Stimulated activated naive CD8-positive, alpha-beta T cell treated with anti-CD3 and anti-CD28 coated beads, Interleukin-15, Interleukin-2, amounts not matched to agents 100 U/mL and 50 U/mL, for 24 hours (primary cell): ENCODE measurements at places on chromosomes 5 and 9.

DNA sequence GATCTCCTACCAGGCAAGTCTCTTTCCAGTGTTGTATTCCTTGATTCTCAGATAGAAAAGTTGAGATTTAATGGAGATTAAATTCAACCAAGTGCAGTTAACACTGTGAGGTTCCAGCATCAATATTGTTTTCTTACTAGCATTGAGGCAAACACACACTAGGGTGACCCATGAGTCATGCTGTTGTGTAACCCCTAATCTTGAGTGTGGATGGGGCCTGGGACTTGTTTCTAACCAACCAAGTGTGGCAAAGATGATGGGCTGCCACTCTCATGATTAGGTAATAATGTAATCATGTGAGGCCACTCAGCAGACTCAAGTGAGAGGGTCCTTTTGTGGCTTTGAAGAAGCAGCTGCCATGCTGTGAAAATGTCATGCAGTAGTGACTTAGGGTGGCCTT lies 394.2 kb downstream of the IRX2 start:
- no peak for DNase-seq

- DNase-seq = no peak
Observed at GRCh38 chr9:4986783-4987182, 1.7 kb downstream of the JAK2 start.

DNA sequence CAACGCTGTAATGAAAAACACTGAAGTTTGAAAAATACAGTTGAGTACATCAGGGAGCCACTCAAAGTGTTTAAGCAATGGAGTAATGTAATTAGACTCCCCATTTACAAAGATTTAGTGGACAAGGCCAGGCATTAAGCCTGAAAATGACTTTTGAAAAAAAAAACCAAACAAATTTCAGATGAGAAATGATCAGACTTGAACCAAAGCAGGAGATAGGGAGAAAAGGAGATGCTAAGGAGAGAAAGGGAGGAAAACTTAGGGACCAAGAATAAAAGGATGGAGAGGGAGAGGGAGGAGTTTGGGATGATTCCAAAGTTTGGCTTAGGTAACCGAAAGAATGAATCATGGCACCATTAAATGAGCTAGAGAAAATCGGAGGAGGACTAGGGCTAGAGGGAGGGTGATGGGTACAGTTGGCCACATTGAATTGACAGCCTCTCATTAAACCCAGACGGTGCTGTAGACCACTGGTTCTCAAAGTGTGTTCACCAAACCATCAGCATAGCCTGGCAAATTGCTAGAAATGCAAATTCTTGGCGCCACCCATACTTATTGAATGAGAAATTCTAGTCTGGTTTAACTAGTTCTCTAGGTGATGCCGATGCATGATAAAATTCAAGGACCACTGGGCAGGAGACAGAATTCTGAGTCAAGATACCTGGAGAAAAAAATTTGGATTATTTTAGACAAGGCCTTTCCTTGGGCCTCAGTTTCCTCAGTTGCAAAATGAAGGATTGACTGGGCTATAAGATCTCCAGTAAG lies 6.2 kb upstream of the CPEB4 start:
- DNase-seq = no peak

DNA sequence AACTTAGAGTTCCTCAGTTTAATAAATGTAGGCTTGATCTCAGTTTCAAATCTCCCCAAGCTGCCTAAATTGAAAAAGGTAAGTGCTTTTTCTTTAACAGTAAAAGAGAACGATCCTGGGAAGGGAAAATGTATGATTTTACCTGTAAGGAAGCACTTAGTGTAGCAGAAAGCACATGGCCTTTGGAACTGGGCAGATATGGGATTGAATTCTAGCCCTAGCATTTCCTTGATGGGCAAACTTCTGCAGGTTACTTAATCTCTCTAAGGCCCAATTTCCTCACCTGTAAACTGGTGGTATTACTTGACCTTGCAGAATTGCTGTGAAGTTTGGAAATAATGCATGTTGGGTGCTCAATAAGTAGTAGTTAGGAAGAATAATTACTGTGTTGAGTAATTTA lies 11.6 kb downstream of the ANP32B start:
- no peak for DNase-seq

DNA sequence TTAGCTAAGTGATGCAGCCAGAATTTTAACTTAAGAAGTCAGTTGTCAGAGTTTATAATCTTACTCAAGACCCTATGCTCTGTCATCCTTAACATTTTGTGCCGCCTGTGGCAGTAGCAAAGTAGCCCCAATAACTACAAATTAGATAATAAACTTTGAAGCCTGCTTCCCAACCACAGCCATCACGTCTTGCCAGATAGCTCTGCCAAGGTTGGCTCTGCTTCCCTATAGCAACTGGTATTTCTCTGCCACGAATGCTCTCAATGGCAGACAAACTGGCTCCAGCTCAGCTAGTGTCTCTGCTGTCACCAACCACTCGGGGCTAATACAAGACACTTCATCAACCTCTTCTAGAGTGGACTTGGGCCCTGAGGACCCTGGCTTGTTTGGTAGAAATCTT lies 576.1 kb downstream of the CDH12 start:
- no peak for DNase-seq

GRCh38 chr5:83172655-83173054 lies 95.3 kb downstream of the XRCC4 start:
- no peak for DNase-seq

DNA sequence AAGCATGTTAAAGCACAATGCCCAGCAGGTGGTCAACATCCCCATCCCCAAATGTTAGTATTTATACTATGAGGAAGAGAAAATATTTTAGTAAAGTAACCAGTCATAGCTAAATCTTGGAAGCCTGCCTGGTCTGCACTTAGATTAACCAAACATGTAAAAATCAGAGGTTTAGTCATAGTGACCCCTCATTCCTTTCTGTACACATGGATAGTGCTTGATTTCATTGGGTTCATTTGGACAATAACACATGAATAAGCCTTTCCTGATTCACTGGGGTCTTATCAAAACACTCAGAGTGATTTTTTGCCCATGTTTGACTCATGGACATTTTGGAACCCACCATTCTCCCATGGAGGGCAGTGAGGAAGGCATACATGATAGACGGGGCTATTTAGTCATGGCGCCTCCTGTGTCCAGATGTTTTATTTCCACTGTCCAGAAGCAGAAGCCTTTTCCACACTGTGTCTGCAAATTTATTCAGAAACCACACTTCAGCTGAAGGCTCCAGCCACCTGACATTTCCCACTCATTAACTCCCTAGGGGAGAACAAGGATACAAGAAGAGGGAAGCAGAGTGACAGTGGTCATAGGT lies 32.5 kb downstream of the OR1J1 start:
- no peak for DNase-seq

DNA sequence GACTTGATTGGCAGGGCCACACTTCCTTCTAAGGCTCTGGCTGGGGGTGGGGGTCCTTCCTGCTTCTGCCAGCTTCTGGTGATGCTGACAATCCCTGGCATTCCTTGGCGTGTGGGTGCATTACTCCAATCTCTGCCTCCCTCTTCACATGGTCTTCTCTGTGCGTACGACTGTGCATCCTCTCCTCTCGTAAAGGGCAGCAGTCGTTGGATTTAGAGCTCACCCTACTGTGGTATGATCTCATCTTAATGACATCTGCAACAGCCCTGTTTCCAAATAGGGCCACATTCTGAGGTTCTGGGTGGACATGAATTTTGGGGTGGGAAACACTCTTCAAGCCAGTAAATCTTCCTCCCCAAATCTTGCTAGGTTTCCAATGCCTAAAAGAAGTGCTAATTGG lies 36.8 kb downstream of the ROPN1L start:
- no peak for DNase-seq

DNA sequence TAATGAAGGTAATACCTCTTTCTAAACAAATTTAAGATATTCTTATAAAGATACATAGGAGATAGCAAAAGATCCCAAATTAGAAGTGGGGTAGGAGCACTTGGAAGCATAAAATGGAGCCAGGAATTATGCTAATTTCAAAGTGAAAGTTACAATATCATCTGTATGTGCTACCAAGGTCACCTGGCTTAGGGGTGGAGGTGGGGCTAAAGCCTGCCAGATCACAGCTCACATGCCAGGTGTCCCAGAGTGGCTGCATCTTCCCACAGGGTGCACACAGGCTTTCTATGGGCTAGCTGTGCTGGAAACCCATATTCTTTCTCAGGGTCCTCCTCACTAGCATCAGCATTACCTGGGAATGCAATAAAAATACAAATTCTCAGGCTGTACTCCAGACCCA lies 118.2 kb upstream of the TXNDC8 start:
- no peak for DNase-seq

GRCh38 chr5:5592541-5592940 lies 170.1 kb downstream of the ICE1 start:
- no peak for DNase-seq

- no peak for DNase-seq
Observed at GRCh38 chr9:108838017-108838416, 17.8 kb downstream of the ACTL7B start.

- DNase-seq = no peak
Observed at GRCh38 chr5:177194268-177194667, 60.7 kb downstream of the NSD1 start.

DNA sequence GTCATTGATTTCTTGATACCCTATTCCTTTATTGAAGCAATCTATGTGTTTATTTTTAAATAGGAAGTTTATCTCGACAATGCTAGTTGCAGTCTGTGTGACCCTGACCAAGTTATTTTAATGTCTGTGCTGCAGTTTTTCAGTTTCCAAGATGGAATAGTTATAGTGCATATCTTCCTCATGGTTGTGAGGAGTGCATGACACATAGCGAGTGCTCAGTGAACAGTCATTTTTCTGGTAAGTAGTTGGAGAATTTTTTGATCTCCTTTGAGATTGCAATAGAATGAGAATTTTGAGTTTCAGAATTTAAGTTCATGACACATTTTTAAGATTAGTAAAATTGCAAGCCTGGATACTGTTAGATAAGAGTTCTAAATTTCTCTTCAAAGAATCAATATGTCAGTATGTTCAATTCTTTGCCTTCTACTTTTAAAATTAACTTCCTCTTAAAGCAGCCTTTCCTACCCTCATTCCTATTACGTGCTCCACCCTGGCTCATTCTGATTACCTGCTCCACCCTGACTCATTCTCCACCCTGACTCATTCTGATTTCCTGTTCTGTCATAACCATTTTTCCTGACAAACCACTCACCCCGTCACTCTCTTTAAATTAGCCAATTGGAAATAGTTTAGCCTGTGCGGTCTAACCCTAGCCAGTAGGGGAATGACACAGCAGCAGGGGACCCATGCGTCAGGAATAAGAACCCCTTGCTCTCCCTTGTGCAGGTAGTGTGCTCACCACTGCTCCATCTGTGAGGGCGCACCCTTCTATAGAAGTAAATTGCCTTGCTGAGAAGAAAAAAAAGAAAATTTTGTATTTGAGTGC lies 30.7 kb downstream of the SPIN1 start:
- DNase-seq = peak; percentile 13

DNA sequence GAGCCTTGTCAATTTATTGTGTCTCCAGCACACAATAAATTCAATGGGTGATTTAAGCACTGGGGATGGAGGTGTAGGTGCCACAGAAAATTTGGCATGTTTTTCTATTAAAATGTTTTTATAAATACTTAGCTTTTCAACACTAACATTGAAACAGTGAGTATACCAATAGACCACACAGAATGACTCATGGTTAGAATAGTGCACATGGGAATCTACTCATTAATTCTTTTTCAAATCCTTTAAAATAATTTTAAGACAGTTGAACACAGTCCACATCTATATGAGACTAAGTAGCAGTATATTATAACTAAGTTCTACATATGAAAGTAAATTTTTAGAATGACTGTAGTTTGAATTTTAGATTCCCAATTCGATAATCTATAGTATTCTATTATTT lies 67.1 kb downstream of the LNPEP start:
- no peak for DNase-seq

- DNase-seq = no peak
Observed at GRCh38 chr5:116830079-116830478, 255.5 kb upstream of the SEMA6A start.

DNA sequence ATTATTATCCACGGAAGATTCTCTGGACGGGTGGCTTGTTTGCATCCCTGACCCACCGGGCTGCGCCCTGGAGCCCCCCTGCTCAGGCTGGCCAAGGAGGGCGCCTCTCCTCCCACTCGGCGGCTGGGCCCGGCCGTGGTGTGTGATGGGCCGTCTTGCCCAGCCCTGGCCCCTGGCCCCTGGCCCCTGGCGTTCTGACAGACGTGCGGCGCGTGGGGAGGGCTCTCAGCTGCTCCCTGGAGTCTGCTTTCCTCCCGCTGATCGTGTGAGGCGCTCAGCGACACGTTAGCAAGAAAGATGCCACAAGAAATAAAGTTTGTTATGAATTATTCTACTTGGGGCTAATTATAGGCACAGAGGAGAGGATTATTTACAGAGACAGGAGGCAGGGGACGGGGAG lies 33.3 kb downstream of the UNC5A start:
- DNase-seq = no peak

GRCh38 chr9:133566817-133567216 lies 32.3 kb downstream of the ADAMTSL2 start:
- no peak for DNase-seq

GRCh38 chr5:45411971-45412612 lies 284.1 kb downstream of the HCN1 start:
- no peak for DNase-seq

- DNase-seq = no peak
Observed at GRCh38 chr5:158886086-158886485, 213.6 kb downstream of the EBF1 start.

GRCh38 chr5:124651663-124652513 lies 94.6 kb downstream of the ZNF608 start:
- peak; percentile 46 for DNase-seq

DNA sequence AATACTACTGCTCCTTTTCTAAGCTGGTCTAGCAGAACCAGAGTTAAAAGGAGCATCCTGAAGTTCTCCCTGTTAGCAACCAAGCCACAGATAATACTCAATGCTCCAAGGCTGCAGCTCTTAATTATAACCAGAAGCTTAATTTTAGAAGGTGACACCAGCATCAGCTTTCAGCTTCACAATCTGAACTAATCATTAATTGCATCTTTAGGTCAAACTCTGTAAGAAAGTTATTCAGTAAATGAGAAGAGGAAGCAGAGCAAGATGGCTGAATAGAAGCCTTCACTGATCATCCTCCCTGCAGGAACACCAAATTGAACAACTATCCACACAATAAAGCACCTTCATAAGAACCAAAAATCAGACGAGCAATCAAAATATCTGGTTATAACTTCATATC lies 38.5 kb downstream of the APBA1 start:
- DNase-seq = no peak

- DNase-seq = no peak
Observed at GRCh38 chr5:34001241-34001841, 6.5 kb downstream of the AMACR start.

DNA sequence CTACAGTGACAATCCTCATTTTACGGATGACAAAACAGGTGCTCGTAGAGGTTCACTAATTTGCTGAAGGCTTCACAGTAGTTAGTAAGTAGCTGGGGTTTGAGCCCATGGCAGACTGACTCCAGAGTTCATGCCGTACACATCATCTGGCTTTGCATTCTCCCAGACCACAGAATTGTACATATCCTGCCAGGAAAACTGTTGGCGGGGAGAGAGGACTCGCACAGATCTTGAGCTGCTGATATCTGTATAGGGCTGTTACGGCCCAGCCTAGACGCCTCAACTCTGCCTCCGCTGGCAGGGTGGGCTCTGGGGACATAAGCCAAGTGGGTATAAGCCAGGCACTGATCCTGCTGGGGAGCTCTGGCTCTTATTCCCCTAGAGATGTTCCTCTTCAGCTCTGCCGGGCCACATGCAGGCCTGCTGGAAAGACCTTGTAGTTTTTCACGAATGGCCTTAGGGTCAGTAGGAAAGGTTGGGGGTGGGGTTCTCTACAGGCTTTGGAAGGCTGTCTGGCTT lies 16.3 kb downstream of the LARP1 start:
- DNase-seq = no peak

- DNase-seq = no peak
Observed at GRCh38 chr9:109537288-109537687, 39.2 kb upstream of the PTPN3 start.

GRCh38 chr5:89728750-89729149 lies 680.8 kb downstream of the CETN3 start:
- no peak for DNase-seq
